ENCODE measurements at places on chromosomes 16 and 17.

- H3K4me3 ChIP-seq, result peak overlapping the region; percentile 76
- H3K27me3 ChIP-seq, result no peaks in the 10 kb centered on the region
- H3K27ac ChIP-seq, result no peak overlapping the region
- no peaks in the 10 kb centered on the region for H3K36me3 ChIP-seq
- peak; percentile 89 for DNase-seq
- peaks cover 48% of the 10 kb centered on the region for H3K4me1 ChIP-seq
These were observed 789 bp upstream of the CCDC57 start for GRCh38 chr17:82213251-82214011.

DNA sequence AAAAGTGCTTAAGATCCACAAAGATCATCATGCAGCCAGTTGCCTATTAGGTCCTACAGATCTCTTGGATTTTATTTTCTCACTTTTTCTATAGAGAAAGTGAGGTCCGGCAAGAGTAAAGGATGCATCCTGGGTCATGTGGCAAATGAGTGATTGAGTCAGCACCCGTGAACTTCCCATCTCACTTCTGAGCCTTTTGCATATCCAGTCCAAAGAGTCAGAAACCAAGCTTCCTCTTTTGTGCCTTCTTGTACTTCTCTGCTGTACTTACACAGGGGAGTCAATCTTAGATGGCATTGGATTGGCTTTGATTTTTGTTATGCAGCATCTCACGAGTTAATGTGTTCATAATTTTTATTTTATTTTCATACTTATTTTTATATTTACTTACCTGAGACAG, 114.2 kb upstream of the IRX5 start:
- H3K27me3 ChIP-seq, result peaks cover 5% of the 10 kb centered on the region
- no peak for DNase-seq
- H3K4me1 ChIP-seq, result no peaks in the 10 kb centered on the region
- H3K36me3 ChIP-seq, result no peaks in the 10 kb centered on the region
- H3K27ac ChIP-seq, result no peak overlapping the region

GRCh38 chr17:49887086-49887743, 39.3 kb upstream of the TAC4 start:
- DNase-seq, result no peak
- no peak overlapping the region for H3K27ac ChIP-seq
- H3K4me1 ChIP-seq, result peaks cover 4% of the 10 kb centered on the region
- H3K4me3 ChIP-seq, result no peak overlapping the region
- H3K27me3 ChIP-seq, result peaks cover 63% of the 10 kb centered on the region
- no peaks in the 10 kb centered on the region for H3K36me3 ChIP-seq

DNA sequence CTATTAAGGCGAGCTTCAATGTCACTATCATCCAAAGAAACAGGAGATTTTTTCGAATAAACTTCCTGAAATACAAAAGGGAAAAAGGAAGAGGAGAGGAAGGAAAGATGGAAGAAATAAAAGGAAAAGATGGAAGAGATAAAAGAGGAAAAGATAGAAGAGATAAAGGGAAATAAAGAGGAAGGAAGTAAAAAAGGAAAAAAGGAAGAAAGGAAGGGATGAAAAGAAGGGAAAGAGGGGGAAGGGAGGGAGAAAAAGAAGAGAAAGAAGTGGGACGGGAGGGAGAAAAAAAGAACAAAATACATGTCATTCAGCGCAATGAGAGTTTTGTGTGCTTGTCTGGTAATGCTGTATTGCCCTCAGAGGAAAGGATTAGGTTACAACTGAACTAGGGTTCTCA, 62.2 kb downstream of the CEP112 start:
- no peaks in the 10 kb centered on the region for H3K27me3 ChIP-seq
- no peak for DNase-seq
- no peak overlapping the region for H3K27ac ChIP-seq

GRCh38 chr17:47803201-47803600, 18.4 kb downstream of the OSBPL7 start:
- no peak overlapping the region for H3K4me3 ChIP-seq
- no peak for DNase-seq
- peaks cover 28% of the 10 kb centered on the region for H3K27me3 ChIP-seq
- H3K4me1 ChIP-seq, result no peaks in the 10 kb centered on the region
- no peak overlapping the region for H3K27ac ChIP-seq

DNA sequence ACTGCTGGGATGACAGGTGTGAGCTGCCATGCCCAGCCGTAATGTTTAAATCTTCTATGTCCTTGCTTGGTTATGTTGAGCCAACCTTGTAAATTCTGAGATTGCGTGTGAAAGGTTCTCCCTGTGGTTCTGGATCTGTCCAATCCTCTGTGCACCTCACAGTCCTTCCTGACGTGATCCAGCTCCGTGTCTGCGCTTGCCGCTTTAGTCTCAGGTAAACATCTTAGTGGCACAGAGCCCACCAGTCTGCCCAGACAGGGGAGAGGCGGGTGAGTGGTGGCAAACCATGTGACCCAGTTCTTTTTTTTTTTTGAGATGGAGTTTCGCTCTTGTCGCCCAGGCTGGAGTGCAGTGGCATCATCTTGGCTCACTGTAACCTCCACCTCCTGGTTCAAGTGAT, 13.9 kb downstream of the SLC25A10 start:
- H3K4me3 ChIP-seq, result no peak overlapping the region
- no peak overlapping the region for H3K27ac ChIP-seq
- no peaks in the 10 kb centered on the region for H3K36me3 ChIP-seq
- peaks cover 3% of the 10 kb centered on the region for H3K27me3 ChIP-seq

GRCh38 chr17:21177854-21178600, 35.9 kb downstream of the TMEM11 start:
- no peaks in the 10 kb centered on the region for H3K27me3 ChIP-seq
- no peak overlapping the region for H3K27ac ChIP-seq
- no peak for DNase-seq
- no peak overlapping the region for H3K4me3 ChIP-seq

DNA sequence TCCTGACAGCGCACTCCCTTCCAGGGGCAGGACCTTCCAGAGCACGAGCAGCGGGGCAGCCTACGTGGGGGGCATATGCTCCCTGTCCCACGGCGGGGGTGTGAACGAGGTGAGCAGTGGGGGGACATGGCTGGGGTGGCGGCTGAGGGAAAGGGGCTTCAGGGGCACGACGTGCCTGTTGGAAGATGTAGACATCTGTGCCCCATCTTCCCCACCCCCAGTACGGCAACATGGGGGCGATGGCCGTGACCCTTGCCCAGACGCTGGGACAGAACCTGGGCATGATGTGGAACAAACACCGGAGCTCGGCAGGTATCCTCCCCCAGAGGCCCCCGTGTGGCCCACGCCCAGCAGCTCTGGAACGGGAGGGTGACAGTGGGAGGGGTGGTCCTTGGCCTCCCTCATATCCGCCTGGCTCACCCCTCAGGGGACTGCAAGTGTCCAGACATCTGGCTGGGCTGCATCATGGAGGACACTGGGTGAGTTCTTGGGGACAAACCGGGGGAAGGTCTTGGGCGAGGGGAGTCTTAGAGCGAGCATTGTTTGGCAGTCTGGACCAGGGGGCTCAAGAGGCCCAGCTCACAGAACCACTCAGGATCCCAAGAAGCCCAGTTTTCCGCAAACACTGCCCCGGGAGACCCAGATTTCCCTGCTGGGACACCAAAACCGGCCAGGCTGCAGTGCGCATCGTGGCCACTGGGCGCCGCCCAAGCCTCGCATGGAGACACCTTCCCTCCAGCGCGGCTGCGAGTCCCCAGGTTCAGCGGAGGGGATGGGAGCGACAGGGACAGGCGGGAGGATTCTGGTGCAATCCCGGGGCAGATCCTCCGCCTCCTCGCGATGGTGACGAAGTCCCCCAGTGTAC, 15.7 kb downstream of the ADAM11 start:
- H3K4me1 ChIP-seq, result peaks cover 32% of the 10 kb centered on the region
- H3K27me3 ChIP-seq, result peaks cover 4% of the 10 kb centered on the region
- peak overlapping the region; percentile 82 for H3K4me3 ChIP-seq
- H3K27ac ChIP-seq, result no peak overlapping the region

GRCh38 chr16:87856791-87857228, 12.5 kb downstream of the SLC7A5 start:
- no peaks in the 10 kb centered on the region for H3K27me3 ChIP-seq
- H3K36me3 ChIP-seq, result peaks cover 23% of the 10 kb centered on the region
- H3K4me3 ChIP-seq, result no peak overlapping the region
- no peak for DNase-seq
- H3K27ac ChIP-seq, result peak overlapping the region; percentile 34

- no peaks in the 10 kb centered on the region for H3K4me1 ChIP-seq
- DNase-seq, result no peak
- H3K27ac ChIP-seq, result no peak overlapping the region
These were observed 160.3 kb downstream of the PCTP start for GRCh38 chr17:55911186-55911585.

DNA sequence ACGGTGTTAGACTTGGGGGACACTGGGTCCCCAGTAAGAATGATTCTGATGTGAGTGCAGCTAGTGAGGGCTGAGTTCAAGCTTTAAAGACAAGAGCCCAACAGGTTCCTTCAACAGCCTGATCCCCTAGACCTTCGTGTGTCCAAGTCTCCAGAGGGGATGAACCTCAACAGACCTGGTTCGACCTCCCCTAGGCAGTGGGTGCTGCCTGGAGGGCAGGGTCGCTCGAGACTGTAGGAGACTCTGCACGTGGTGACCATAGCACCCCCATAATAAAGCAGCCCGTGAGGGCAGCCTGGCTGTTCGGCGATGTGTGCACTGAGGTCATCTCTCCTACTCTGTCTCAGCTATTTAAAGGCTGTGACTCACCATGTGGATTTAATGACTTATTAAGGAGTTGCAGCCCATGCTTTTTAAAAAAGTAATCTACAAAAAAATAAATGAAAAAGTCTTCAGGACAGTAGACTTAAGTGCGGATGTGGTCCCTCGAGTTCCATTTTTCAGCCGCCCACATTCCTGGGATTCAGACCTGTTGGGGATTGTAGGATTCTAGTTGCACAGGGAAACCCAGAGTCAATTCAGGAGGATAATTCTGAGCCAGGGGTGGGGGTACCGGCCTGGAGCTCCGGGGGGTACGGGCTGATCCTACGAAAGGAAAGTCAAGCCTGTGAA, 23.4 kb upstream of the METRNL start:
- no peak overlapping the region for H3K4me3 ChIP-seq
- peak; percentile 85 for DNase-seq
- no peaks in the 10 kb centered on the region for H3K36me3 ChIP-seq
- peaks cover 33% of the 10 kb centered on the region for H3K4me1 ChIP-seq
- no peak overlapping the region for H3K27ac ChIP-seq
- H3K27me3 ChIP-seq, result no peaks in the 10 kb centered on the region

GRCh38 chr16:81366316-81366932, 51.7 kb downstream of the GAN start:
- H3K4me1 ChIP-seq, result peaks cover 2% of the 10 kb centered on the region
- peak; percentile 52 for DNase-seq
- H3K4me3 ChIP-seq, result no peak overlapping the region
- no peaks in the 10 kb centered on the region for H3K27me3 ChIP-seq
- no peak overlapping the region for H3K27ac ChIP-seq

DNA sequence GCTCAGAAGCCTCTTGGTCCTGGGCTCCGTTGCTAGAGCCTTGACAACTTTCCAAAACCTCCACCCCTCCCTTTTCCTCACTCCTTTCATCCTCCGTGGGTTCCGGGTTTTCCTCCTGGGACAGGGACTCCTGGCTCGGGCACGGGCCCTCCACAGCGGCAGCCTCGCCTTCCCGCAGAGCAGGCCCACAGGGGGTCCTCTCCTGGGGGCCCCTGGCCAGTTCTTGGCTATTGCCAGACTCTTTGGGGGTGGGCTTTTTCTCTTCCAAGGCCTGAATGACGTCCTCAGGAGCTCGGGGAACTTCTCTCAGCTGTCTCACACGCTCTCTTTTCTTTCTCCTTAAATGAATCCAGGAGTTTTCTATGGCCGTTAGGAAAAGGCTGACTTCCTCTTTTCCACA, 19.3 kb upstream of the MNT start:
- H3K4me3 ChIP-seq, result no peak overlapping the region
- peaks cover 23% of the 10 kb centered on the region for H3K36me3 ChIP-seq
- no peak for DNase-seq

- H3K4me1 ChIP-seq, result peaks cover 5% of the 10 kb centered on the region
- H3K27me3 ChIP-seq, result no peaks in the 10 kb centered on the region
- DNase-seq, result no peak
- no peak overlapping the region for H3K27ac ChIP-seq
- H3K4me3 ChIP-seq, result no peak overlapping the region
These were observed 15.4 kb downstream of the CLUH start for GRCh38 chr17:2695961-2696760.

GRCh38 chr16:70402916-70403659, 35.8 kb downstream of the ST3GAL2 start:
- no peaks in the 10 kb centered on the region for H3K27me3 ChIP-seq
- no peak overlapping the region for H3K4me3 ChIP-seq
- H3K27ac ChIP-seq, result no peak overlapping the region
- peak; percentile 43 for DNase-seq

GRCh38 chr16:11806721-11807120, 9.7 kb upstream of the ZC3H7A start:
- H3K4me1 ChIP-seq, result no peaks in the 10 kb centered on the region
- H3K27ac ChIP-seq, result no peak overlapping the region
- DNase-seq, result no peak
- H3K4me3 ChIP-seq, result no peak overlapping the region

- peaks cover 46% of the 10 kb centered on the region for H3K4me1 ChIP-seq
- no peak overlapping the region for H3K27ac ChIP-seq
- H3K27me3 ChIP-seq, result no peaks in the 10 kb centered on the region
- no peak overlapping the region for H3K4me3 ChIP-seq
These were observed 4.2 kb downstream of the ITGAE start for GRCh38 chr17:3796822-3797170.

- H3K4me1 ChIP-seq, result no peaks in the 10 kb centered on the region
- no peak overlapping the region for H3K4me3 ChIP-seq
- H3K27me3 ChIP-seq, result no peaks in the 10 kb centered on the region
These were observed 34.7 kb upstream of the ABCA6 start for GRCh38 chr17:69176457-69176795.

GRCh38 chr17:81400996-81401722, 5.9 kb downstream of the BAHCC1 start:
- peaks cover 43% of the 10 kb centered on the region for H3K4me1 ChIP-seq
- H3K27ac ChIP-seq, result peak overlapping the region; percentile 83
- no peaks in the 10 kb centered on the region for H3K27me3 ChIP-seq
- H3K36me3 ChIP-seq, result peaks cover 4% of the 10 kb centered on the region

DNA sequence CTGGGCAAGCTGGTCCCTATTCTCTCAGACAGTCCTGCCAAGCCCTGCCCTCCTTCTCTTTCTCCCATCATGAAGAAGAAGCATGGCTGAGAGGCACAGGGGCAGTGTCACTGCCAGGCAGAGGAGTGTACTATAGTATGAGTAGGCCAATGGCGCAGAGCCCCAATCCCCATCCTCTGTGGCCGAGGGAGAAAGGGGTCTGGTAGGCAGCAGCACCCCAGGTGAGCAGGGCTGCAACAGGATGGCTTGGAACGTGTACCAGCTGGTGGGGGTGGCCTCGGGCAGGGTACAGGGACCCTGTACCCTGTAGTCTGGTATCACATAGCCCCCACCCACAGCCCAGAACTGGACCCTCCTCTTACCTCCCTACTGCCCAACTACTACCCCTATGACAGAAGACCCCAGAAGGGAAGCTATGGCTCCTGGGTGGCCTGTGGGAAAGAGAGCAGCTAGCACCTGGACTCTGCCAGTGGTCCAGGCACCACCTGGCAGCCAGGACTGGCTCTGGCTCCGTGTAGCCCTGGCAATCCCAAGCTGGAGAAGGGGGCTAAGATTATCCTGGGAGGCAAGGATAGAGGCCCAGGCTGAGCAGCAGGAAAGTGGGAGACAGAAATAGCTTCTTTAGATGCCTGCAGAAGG, 4.4 kb downstream of the SMARCD2 start:
- peaks cover 34% of the 10 kb centered on the region for H3K4me1 ChIP-seq
- no peak for DNase-seq
- no peaks in the 10 kb centered on the region for H3K27me3 ChIP-seq
- peaks cover 44% of the 10 kb centered on the region for H3K36me3 ChIP-seq
